ENCODE measurements at places on chromosomes 5 and 9. TPM values are rescaled to one million over a fixed set of nuclear protein-coding genes. Genes with fewer than 3 reads are reported as not detected.

The LCN2 gene
- not detected for total RNA-seq

GRCh38 chr9:87855061-87855460 lies 27.6 kb upstream of the SPATA31E1 start:
- no peak for DNase-seq

- peak; percentile 32 for DNase-seq
Observed at GRCh38 chr9:28774433-28775235, 1201.4 kb upstream of the C9orf72 start.

DNA sequence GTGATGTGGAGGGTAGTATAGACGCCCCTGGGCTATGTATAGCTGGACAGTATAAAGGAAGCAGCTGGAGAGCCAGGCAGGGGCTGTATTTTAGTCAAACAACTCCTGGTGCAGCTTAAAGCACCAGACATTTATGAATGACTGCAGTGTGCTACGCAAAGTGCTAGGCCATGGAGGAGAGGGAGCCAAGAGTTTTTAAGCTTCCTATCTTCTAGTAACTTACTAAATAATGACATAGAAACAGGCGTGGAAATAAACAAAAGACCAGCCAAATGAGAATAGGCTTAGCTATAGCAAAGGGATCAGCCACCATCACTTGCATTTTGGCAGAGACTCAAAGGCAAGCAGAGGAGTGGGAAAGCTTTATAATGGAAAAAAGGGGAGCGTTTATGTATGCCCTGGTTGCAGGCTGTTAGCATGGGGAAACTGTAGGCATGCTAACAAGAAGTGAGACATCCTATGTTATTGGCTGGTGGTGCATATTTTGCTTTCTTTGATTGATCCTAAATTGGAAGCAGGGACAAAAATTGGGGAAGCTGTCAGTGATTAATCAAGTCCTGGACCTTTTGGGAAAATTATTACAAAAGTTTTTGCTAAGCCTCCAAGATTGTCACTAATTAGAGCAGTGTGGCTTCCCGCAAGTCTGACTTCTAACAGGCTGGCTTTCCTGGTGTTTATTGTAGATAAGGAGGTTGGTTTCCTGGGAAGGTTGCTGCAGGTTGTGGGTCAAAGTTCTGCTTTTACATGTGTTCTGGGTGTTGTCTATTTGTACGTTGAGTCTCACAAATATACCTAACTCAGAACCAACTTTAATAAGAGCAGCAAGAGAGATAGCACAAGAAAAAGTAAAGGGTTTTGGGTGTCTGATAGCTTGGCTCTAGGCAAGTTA lies 46.6 kb downstream of the RAB3C start:
- DNase-seq, result peak; percentile 12

The FGF1 gene
- total RNA-seq, result not detected

The PCDHGB1 gene
- total RNA-seq, result 4.3 TPM

The TAF11L10 gene
- not detected for total RNA-seq

- no peak for DNase-seq
Observed at GRCh38 chr5:14292766-14293658, 149.9 kb downstream of the TRIO start.

- DNase-seq, result no peak
Observed at GRCh38 chr5:1959231-1959630, 76.5 kb upstream of the IRX4 start.

The NR2F1 gene
- 21.1 TPM for total RNA-seq

DNA sequence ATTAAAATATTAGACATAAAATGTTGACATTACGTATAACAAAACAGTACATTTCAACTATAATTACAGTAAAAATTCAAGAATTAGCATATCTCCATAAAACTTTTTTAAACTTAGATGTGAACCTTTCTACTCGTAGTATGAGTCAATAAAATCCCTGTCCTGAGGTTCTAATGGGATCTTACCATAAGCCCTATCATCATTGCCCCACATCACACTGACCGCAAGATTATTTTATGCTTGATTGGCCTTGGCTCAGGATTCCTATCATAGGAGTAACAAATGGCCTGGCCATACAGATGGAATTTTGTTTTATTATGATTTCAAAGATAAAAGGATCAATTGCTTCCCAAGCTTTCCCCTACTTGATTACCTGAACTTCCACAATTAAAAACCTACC lies 238.3 kb downstream of the MEF2C start:
- no peak for DNase-seq

The FBP2 gene
- total RNA-seq, result not detected

The CXXC5 gene
- total RNA-seq, result 25.6 TPM

DNA sequence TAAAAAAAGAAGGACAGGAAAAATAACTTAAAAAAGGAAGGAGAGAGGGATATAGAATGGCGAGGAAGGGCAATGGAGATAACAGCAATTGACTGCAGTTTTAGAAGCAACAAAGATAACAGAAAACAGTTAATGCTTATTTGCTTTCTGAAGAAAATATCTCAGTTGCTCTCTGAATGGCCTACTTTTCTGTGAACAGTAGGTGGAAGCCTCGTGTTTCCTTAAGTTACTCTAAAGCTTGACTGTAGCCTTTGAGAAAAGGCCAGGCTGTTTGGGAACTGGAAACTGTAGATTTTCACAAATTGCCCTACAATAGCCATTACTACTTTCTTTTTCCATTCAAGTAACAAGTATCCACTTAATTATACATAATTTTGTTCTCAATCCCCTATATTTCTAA lies 404.5 kb downstream of the YTHDC2 start:
- peak; percentile 32 for DNase-seq

The ZNF883 gene
- total RNA-seq, result 11.5 TPM

The CDH9 gene
- 2.8 TPM for total RNA-seq

The LMBRD2 gene
- total RNA-seq, result 7.8 TPM

DNA sequence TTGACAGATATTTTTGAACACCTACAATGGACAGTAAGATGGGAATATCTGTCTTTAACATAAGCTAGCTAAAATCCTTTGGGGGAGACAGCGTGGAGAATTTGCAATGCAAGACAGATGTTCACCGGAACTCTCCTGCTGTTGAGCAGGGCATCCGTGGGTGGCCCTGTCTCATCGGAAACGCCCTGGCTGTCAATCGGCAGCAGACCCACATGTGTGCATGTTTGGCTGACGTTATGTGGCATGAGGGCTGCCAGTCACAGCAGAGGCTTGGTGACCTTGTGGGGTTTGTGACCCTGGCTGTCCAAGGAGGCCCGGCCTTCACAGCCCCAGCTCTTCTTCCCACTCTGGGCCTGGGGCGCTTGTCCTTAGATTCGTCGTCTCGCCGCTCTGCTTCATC lies 129.7 kb upstream of the OTULINL start:
- DNase-seq, result no peak

- no peak for DNase-seq
Observed at GRCh38 chr5:56077796-56078233, 83.1 kb upstream of the IL6ST start.

Measured in neural progenitor cell (in vitro differentiated cells).